ENCODE measurements at places on chromosomes 4 and X.

DNA sequence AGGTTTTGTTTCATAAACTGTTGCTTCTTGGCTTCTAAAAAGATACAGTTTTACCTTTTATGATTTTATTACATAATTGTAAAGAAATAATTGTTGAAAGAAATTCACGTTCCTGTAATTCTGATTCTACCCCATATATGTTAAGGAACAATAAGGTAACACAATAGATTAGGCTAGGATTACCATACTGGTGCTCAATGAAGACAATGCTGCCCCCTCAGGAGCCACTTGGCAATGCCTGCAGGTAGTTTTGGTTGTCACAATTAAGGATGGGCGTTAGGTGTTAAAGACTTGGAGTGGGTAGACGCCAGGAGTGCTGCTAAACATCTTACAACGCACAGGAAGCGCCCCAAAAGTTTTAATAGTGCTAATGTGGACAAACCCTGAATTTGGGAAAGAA, 133.2 kb downstream of the NLGN4X start:
- DNase-seq: no peak

DNA sequence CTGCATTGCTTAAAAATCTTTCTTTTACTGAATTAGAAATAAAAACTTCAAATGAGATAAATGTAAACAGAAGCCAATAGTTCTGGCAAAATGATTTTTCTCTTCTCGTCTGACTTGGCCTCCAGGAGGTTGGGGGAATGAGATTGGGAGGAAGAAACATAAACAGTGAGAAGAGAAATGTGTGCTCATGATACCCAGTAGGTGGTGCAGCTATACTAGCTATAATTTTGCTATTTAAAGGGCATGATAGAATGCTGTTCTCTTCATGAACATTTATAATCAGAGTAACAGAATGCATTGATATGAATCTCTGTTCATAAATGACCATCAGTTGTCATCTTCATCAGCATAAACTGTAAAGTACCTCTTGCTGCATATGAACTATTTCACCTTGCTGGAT, 85.5 kb downstream of the TACR3 start:
- no peak for DNase-seq

DNA sequence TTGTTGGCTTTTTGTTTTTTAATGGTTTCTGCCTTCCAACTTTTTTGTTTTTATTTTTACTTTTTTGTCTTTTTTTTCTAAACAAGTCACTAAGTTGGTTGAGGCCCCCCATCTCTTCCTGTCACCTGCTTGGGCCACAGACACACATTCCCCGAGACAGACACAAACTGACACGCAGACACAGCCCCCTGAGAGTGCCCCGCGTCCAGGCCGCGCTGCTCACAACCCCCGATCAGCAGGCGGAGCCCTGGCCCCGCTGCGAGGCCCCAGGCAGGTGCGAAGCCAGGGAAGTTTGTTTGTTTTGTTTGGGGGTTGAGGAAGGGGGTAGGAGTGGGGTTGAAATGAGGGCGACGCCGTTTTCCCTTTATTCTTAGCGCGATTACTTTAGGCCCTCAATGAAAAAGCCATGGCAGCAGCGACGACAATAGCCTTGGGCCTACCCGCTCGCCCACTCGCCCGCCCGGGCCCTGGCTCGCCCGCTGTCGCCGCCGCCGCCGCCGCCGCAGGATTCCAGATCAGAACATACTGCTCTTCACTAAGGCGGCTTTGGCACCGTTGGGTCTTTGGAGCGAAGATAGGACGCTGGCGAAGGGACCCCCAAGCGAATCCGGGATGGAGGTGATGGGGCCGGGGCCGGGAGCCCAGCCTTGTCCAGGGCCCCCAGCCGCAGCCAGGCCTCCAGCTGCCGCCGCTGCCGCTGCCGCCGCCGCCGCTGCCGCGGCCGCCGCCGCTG, 3.1 kb downstream of the PHOX2B start:
- DNase-seq: no peak

DNA sequence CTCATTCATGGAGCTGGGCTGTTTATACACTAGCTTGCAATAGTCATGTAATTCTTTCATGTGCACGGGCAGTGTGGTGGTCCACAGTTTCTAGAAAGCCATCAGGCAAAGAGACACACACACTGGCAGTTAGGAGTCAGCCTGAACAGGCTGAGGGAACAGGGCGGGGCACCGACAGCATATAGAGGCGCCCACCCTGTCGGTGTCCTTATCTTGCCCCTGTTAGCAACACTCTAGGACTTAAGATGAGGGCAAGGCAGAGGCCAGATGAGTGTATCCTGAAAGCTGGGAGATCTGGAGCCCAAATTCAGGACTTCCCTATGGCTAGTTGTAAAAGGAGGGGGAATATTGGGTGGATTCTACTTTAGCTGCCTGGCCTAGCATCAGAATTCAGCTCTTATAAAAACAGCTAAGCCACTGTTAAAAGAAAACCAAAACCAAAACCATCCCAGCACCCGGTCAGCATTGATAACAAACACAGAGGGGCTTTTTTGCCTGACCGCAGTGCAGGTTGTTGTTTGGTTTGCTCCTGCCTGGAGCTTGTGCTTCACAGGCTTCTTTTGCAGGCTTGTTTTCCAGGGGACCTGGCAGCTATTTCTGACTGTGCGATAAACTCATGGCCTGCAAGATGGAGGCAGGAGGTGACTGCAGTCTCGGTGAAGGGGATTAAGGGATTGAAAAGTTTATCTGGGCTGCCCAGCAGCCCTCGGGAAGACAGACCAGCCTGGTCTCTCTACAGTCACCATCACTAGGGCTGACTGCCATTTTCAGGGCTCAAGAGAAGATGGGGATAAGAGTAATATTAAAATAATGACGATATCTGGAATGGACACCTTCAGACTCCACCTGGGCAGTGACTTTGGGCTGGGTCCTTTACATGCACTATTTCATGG, 638.9 kb downstream of the MID1IP1 start:
- no peak for DNase-seq

GRCh38 chrX:9379697-9380551, 84.9 kb upstream of the TBL1X start:
- no peak for DNase-seq

DNA sequence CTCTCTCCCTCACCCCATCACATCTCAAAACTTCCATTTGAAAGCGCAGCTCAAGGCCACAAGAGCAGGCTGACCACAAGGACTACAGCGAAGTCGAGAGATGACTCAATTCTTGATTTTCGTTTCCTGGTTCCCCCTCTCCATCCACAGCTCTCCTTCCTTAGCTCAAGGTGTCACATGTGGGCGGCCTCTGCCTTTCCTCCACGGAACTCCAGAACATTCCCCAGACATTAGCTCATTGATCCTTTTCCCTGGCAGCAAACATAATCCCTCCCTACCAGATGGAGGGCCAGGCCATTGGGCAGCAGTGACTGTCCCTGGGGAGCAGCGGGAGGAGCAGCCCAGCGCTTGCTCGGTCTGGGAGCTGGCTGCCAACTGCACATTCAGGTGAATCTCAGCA, 56.3 kb downstream of the CCDC149 start:
- no peak for DNase-seq

DNA sequence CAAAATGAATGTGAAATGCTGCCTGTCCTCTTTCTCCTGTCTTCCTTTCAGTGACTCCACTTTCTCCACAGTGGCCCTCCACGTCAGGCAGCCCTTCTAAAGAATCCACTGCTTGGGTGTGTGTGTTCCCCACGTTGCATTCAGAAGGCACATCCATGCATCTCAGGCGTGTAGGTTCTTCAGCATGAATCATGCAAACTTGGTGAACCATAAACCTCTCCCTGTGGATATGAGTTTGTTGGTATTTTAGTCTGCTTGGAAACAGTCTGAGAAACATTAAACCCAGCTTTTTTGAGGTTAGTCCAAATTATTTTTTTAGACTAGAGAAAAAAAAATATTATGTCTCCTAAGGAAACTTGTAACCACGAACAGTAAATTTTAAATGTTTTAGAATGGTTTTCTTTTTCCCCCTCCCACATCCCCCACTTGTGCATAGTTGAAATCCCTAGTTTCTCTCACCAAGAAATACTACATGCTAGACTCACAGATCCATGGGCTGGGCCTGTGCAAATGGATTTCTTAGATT, 251.6 kb downstream of the CBR4 start:
- DNase-seq: no peak

GRCh38 chrX:47198026-47198686, 4.5 kb downstream of the UBA1 start:
- DNase-seq: no peak

DNA sequence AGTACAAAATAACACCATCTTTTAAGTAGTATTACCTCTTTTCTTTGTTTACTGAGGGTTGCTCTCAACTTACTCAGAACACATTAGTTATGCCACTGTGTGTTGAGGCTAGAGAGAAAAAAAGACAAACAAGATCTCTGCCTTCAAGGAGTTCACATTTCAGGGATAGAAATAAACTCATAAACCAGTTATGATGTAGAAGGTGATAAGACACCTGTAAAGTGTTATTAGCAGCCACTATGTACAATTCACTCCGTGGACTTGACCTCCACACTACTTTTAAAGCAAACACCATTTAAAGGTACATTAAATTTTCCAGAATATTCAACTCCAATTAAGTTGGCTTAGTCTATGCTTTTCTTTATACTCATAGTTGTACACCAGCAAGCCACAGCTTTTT, 278.0 kb downstream of the PDGFC start:
- DNase-seq: no peak

DNA sequence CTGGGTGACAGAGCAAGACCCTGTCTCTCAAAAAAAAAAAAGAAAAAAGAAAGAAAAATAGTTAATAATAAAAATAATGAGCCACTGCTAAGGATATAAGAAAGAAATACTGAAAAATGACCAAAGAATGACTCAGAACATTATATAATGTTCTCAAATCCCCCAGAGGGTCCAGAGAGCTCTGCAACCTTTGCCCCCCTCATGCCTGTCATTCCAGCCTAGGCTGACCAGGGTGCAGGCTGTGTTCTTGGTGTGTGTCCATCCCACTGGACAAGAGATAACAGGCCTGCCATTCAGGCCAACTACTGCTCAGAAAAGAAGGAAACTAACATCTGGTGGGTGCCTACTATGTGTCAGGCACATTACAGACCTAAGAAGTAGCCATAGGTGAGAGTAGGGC, 72.7 kb upstream of the EDNRA start:
- DNase-seq: no peak

DNA sequence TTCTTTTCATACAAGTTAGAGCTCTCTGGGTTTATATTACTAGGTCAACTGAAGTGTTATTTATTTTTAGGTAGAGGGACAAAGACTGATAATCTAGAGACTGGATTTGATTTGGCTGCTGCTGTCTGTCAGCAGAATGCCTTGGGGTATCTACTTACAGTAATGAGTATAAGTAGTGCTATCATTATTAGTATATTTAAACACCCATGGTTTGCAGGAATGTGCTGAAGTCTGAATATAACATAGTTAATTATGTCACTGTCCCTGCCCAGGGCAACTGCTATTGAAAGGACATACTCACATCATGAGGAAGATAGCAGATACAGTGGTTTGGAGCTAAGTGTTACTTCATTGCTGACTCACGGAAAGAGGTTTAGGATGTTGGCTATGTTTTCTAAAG, 76.2 kb downstream of the PRRG1 start:
- no peak for DNase-seq

GRCh38 chr4:1490011-1490653, 83.9 kb upstream of the NKX1-1 start:
- no peak for DNase-seq

- no peak for DNase-seq
Measured at GRCh38 chr4:33886356-33886755, 2358.0 kb downstream of the ARAP2 start.

- no peak for DNase-seq
Measured at GRCh38 chr4:111204797-111205196, 581.9 kb upstream of the PITX2 start.

DNA sequence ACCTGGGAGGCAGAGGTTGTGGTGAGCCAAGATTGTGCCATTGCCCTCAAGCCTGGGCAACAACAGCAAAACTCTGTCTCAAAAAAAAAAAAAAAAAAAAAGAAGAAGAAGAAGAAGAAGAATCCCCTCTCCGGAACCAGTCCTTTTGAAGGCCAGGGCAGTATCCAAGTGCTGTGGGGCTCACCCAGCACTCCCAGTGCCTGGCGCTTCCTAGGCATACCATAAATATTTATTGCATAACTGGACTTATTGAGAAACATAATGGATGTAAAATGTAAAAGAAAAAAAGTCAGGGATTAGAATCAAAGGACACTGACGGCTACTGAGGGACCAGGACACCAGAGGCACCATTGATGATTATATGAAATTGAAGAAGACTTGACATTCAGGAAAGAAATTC, 162.1 kb upstream of the KIT start:
- no peak for DNase-seq

- DNase-seq: no peak
Measured at GRCh38 chrX:74230094-74230493, 73.9 kb upstream of the ZCCHC13 start.

DNA sequence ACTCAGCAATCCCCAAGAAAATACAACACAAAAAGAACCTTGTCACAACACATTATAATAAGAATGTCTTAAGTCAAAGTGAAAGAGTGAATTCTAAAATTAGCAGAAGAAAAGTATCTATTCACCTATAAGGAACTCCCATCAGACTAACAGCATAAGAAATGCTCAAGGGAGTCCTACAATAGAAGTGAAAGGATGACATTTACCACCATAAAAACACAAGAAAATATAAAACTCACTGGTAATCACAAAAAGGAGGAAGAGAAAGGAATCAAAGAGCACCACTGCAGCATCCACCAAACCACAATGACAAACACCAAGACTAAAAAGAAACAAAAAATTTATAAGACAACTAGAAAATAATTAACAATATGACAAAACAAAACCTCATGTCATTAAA, 257.0 kb upstream of the AGTR2 start:
- no peak for DNase-seq

- DNase-seq: no peak
Measured at GRCh38 chrX:72621625-72622485, 49.2 kb upstream of the HDAC8 start.

DNA sequence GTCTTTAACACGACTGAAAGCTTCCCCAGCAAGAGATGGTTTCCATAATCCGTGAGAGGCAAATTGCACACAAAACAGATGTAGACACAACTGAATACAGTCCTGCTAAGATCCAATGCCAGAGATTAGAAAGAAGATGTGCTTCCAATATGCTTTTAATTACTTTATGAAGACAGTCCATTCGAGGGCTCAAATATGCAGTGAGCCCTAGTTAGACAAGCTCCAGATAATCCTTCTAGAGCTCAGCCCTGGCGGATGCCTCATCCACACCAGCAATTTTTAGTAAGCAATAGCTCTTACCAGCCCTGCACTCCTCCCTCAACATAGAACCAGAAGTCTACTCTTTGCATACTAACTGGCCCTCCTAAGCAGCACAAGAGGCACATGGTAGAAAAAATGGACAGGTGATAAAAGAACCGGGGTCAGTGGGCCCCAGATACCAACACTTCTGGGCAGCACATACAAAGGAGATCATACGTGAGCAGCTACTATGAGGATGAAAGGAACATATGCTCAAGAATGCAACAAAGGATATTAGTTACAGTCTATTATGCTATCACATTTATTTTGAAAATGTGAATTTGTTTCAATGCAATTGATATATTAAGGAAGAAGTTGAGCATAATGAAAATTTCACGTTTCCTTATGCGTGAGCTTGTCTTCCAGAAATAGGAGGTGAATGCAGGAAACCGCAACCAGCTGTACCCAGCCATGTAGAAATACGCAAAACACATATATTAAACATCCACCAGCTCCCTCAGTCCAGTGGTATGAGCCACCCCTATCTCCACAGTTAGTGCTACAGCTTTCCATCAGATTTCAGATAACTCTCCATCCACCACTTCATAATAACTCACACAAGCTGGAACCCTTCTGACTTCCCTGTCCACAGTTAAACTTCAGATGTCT, 34.3 kb downstream of the GPC4 start:
- no peak for DNase-seq

GRCh38 chrX:39848243-39848642, 249.5 kb downstream of the BCOR start:
- no peak for DNase-seq

GRCh38 chrX:107871136-107871535, 45.5 kb downstream of the MID2 start:
- DNase-seq: no peak
